Hematopoietic multipotent progenitor cell (in vitro differentiated cells): ENCODE measurements at places on chromosomes 16 and 17. TPM values are rescaled to one million over a fixed set of nuclear protein-coding genes. Genes with fewer than 3 reads are reported as not detected.

The CCL7 gene
- total RNA-seq, result not detected

The KRTAP3-2 gene
- total RNA-seq, result not detected

The ELMO3 gene
- 1.6 TPM for total RNA-seq

The VMO1 gene
- not detected for total RNA-seq

The MMP2 gene
- total RNA-seq, result 45.8 TPM

The MILR1 gene
- total RNA-seq, result 5.7 TPM

The QRICH2 gene
- 3.0 TPM for total RNA-seq

The ARL5C gene
- total RNA-seq, result 0.54 TPM

The KRT34 gene
- total RNA-seq, result not detected

The KRTAP4-9 gene
- total RNA-seq, result under 0.01 TPM

The WFDC1 gene
- 2.4 TPM for total RNA-seq

The SCIMP gene
- total RNA-seq, result 0.54 TPM

The CARD14 gene
- not detected for total RNA-seq

The DCAF7 gene
- total RNA-seq, result 81.9 TPM

The BRICD5 gene
- 1.3 TPM for total RNA-seq

The C16orf89 gene
- not detected for total RNA-seq

The PRPSAP2 gene
- 24.0 TPM for total RNA-seq

The CRYM gene
- total RNA-seq, result 7.8 TPM

The CBX2 gene
- 44.2 TPM for total RNA-seq

The ITGA2B gene
- total RNA-seq, result 80.8 TPM

The NDUFB10 gene
- 138 TPM for total RNA-seq
